Midbrain (tissue), 1 donor: ENCODE measurements at places on chromosomes 12 and 14.

GRCh38 chr14:34684578-34684977, 29.8 kb downstream of the CFL2 start:
- DNase-seq = no peak

DNA sequence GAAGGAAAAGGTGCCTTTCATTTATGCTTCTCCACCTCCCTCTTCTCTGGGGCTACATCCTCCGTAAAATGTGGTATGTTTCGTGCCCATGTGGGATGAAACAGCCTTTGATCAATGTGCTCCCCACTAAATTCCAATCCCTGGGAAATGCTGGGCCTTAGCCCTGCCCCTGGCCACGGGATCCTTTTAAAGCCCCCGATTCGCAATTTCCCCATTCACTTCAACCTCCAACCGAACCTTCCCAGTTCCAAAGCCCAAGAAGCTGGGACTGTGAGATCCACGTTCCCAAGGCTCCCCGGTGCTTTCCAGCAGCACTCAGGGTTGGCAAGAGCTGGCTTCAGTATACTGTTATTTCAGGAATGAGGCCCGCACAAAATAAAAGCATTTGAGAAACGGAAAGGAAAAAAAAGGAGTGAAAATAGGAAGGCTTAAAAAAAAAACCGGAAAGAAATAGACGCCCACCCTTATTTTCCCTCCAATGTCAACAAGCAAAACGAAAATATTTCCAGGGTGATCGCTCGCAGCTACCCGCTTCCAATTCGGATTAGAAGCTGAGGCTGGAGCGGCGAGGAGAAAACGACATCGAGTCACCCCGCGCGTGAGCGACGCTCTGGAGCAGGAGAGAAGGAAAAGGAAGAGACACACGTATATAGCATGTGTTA, 1.3 kb upstream of the FOXG1 start:
- no peak for DNase-seq

GRCh38 chr12:100215209-100215608, 14.6 kb downstream of the ACTR6 start:
- no peak for DNase-seq

DNA sequence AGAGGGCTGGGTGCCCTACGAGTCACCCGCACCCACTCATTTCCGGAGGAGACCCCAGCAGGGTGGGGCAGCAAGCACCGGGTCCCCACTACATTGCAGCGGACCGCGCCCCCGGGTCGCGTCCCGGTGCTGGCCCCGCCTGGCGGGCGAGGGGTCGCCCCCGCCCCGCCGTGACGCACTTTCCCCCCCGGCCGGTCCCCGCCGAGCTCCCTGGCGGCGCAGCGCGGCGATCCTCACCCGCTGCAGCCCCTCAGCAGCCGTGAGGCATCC, 106.1 kb downstream of the PRICKLE1 start:
- DNase-seq = no peak

DNA sequence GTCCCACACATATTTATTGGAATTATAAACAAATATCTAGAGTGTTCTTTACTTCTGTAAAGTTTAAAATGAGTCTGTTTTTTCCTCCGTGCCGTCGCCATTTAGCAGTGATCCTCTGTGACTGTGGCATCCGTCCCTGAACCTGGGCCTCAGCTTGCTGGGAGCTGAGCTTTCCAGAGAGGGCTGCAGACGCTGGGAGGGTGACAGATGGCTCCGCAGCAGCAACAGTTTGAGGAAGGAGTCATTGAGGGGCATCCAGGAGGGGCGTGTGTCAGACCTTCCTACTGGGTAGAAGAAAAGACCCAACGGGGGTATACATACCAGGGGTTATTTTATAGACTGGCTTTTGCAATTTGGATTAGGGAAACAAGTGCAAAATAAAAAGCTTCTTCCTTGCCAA, 47.9 kb downstream of the NEUROD4 start:
- no peak for DNase-seq

GRCh38 chr12:132246997-132247717, 82.2 kb downstream of the GALNT9 start:
- no peak for DNase-seq
